ENCODE measurements at places on chromosomes 6 and 20. TPM values are rescaled to one million over a fixed set of nuclear protein-coding genes. Genes with fewer than 3 reads are reported as not detected.

Gene ADGRF4
- not detected for total RNA-seq

Gene PRICKLE4
- total RNA-seq, result 17.9 TPM

Gene AVP
- total RNA-seq, result not detected

Gene CALHM4
- total RNA-seq, result not detected

Gene EEF1A2
- total RNA-seq, result 1.1 TPM

Gene NFYA
- total RNA-seq, result 43.6 TPM

Gene MUC21
- total RNA-seq, result 0.59 TPM

Gene OSER1
- 56.1 TPM for total RNA-seq

Gene RBBP8NL
- not detected for total RNA-seq

Gene LRRN4
- 1.2 TPM for total RNA-seq

Gene ZNF334
- total RNA-seq, result 1.3 TPM

Gene TFAP2D
- not detected for total RNA-seq

Gene OPN5
- total RNA-seq, result not detected

Gene BHLHE23
- total RNA-seq, result not detected
